ENCODE measurements at places on chromosomes 11 and 22. TPM values are rescaled to one million over a fixed set of nuclear protein-coding genes. Genes with fewer than 3 reads are reported as not detected.

- no peak for DNase-seq
Measured at GRCh38 chr11:13321431-13321830, 43.8 kb downstream of the BMAL1 start.

GRCh38 chr22:32204040-32204855 lies 625 bp downstream of the RFPL2 start:
- DNase-seq, result peak; percentile 0

GRCh38 chr11:58647141-58647699 lies 24.8 kb downstream of the CNTF start:
- no peak for DNase-seq

- no peak for DNase-seq
Measured at GRCh38 chr11:72411623-72412419, 22.5 kb downstream of the CLPB start.

GRCh38 chr11:114396916-114397315 lies 3.4 kb downstream of the C11orf71 start:
- no peak for DNase-seq

- DNase-seq, result no peak
Measured at GRCh38 chr11:30735946-30736345, 149.8 kb upstream of the MPPED2 start.

- DNase-seq, result peak; percentile 35
Measured at GRCh38 chr22:24582056-24582814, 10.6 kb downstream of the LRRC75B start.

DNA sequence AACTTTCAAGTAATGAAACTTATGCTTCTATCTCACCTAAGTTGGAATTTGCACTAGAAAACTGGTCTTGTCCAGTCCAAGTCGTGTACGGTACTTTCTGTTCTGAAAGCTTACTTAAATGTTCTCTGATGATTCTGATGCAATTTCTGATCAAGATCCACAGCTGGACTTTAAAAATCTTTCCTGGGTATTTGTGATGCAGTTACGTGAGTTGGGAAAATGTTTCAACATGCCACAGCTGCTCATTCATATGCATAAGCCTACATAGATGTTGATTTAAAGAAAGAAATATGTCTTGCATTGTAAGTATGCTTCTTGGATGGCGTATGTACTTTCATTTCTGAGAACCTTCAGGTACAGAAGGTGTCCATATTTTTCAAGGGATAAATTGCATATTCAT lies 493.7 kb upstream of the CCDC90B start:
- DNase-seq, result peak; percentile 3

GRCh38 chr22:35197071-35197470 lies 60.2 kb upstream of the HMGXB4 start:
- no peak for DNase-seq

GRCh38 chr11:93819966-93820695 lies 30.3 kb downstream of the VSTM5 start:
- DNase-seq, result no peak

- DNase-seq, result no peak
Measured at GRCh38 chr11:118124929-118125535, 27.6 kb downstream of the SCN4B start.

DNA sequence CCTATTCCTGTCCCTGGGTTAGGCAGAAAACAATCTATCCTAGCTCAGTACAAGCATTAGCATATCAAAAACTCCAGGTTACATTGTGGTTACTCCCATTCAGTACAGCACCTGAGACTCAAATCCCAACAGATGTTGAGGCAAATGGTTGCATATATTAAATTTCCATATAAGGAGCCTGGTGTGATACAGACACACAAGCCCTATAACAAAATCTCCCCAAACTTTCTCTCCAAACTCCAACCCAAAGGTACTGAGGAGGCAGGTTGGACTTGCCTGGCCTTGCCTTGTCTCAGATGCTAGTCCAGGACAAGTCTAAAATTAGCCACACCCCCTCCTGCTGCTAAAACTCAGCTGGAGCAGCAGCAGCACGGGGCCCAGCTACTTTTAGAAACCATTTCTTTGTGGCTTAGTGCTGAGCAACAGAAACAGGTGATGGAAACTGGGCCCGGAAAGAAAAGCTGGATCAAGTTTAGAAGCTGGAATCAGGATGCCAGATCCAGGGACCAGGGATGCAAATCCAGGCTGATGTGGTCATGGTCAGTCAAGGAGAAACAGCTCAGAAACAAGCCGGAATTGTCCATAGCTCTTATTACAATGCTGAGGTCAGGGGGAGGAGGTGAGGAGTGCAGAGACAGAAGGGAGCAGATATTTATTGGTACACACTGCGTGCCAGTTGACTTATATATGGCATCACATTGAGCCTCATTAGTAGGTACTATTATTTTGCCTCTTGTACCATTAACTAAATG lies 73.7 kb upstream of the AMOTL1 start:
- no peak for DNase-seq

TSSK2 gene
- total RNA-seq, result not detected

TM7SF2 gene
- total RNA-seq, result 10.0 TPM

FXYD2 gene
- total RNA-seq, result not detected

MAPK8IP2 gene
- total RNA-seq, result 1.1 TPM

POU2AF2 gene
- total RNA-seq, result not detected

LSP1 gene
- total RNA-seq, result 40.2 TPM

CASTOR1 gene
- total RNA-seq, result 4.9 TPM

JAML gene
- not detected for total RNA-seq
